ENCODE measurements at places on chromosomes 3 and 15.

DNA sequence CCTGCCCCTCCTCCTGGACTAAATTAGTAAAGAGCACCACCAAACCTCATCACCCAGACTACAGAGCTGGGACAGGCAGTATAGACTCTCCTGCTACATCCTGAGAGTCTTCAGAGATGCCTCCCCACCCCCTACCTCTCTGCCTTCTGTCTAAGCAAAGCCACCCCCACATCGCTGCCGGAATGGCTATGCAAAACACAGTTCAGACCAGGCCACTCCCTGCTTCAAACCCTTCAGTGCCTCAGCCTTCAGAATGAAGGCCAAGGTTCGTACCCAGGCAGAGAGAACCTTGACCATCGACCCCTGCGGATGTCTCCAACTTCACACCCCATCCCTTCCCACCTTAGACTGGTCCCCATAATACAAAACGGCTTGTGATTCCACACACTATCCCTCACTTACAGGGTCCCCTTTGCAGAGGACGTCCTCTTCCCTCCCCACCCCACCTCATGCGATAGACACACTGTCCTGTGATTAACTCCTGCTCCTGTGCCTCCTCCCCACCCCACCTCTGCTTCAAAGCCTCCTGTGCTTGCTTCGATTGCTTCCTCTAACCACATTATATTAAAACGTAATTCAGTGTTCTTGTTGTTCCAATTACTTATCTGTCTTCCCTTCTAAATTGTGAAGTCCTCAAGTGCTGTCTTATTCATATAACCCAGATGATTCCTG lies 175.3 kb downstream of the UACA start:
- DNase-seq: no peak

- DNase-seq: no peak
Observed at GRCh38 chr15:86879250-86880229, 799.9 kb downstream of the AGBL1 start.

- DNase-seq: no peak
Observed at GRCh38 chr3:170598091-170598502, 12.2 kb upstream of the SLC7A14 start.

- DNase-seq: no peak
Observed at GRCh38 chr3:87674397-87675161, 384.2 kb downstream of the CGGBP1 start.

DNA sequence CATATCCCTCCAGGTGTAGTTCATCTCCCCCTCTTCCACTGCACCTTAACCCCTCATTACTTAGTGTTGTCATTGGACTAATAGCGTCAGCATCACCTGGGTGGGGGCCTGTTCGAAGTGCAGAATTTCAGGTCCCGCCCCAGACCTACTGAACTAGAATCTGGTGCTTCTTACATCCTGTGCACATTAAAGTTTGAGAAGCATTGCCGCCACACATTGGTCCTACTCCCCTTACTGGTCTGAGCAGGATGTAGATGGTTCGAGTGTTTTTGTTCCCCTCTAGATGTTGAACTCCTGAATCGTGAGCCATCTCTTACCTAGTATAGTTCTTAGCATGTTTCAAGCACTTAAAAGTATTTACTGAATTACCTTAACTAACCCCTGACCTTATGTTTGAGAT lies 13.2 kb downstream of the KLHL18 start:
- no peak for DNase-seq

DNA sequence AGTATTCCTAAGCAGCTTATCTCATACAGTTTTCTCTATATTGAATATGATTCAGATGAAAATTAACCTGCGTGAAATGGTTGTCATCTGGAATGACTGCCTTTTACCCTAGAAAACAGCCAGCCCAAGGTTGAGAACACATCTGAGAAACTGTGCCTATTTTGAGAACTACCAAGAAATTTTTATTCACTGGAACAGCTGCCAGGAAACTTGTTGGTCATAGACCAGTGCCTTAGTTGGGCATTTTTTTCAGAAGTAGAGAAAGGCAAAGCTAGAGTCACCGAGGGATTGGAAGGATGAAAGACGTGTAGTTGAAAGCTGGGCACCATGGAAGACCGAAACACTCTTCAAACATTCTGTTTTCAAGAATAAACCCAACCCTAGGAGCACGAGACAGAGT lies 277.1 kb downstream of the LPP start:
- DNase-seq: no peak

DNA sequence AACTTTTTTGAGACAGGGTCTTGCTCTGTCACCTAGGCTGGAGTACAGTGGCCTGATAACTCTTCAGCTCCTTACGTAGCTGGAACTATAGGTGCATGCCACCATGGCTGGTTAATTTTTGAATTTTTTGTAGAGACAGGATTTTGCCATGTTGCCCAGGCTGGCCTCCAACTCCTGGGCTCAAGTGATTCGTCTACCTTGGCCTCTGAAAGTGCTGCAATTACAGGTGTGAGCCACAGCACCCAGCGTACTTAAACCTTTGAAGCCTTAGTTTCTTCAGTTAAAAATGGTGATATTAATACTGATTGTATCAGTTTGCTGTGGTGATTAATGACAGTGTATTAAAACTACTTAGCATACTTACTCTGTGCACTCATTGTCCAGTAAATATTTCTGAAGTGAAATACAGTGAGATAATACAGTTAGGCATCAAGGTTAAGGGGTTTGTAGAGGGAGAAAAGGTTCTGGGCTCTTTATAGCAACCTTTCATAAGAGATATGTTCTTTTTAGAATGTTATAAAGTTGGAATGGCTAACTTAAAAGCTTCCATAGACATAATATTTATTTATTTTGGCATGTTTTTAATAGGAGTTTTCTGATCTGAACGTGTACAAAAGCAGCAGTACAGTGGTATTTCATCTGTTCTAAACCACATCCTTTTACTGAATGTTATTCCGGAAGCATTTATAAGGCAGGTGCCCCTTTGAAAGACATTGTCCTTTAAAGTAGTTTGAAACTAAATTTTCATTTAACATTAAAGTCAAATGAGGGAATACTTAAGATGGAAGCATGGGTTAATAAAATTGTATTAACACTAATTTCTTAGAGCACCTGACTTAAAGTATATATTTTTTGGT lies 23.6 kb downstream of the NCK1 start:
- DNase-seq: no peak

DNA sequence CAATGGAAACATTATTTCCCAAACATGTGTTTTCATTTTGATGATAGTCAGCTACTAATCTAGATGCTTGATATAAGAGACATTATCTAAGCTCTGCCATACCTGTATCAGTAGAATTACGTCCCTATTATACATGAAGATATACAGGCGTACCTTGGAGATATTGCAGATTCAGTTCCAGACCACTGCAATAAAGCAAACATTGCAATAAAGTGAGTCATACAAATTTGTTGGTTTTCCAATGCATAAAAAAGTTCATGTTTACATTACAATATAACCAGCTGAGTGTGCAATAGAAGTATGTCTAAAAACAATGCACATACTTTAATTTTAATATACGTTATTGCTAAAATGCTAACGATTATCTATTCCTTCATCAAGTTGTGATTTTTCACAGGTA lies 236.0 kb upstream of the ZNF717 start:
- DNase-seq: no peak

DNA sequence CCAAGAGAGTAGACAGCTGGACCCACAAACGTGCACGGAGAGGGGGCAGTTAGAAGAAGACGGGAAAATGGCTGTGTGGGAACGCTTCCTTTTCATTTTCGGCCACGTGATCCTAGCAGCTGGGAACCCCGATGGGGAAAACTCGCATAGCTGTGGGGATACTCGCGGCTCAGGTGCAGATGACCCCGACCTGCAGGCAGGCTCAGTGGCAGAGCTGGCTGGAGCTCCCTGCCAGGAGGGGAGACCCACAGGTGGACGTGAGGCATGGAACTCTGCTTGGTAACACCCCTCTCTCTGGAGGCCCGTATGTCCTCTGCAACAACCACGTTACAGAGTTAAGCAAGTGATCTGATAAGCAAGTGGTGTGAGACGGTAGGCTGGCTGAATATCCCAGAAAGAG lies 84.6 kb upstream of the SNRPA1 start:
- no peak for DNase-seq

DNA sequence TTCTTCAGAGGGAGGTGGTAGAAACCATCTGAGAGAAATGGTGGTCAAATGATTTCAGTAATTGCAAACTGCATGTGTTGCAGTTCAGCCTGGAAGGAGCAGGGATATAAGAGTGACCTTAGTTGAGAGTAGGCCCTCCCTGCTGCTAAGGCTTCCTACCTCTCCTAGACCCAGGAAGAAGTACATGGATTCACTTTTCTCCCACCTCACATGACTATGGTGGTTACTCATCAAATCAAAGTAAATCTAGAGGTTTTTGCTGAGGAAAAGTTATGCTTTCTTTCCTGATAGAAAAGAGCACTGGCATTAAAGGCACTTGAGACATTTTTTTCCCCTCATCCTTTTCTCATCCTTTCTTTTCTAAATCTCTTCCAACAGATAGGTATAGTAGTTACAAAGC lies 43.2 kb upstream of the LEKR1 start:
- DNase-seq: no peak

- no peak for DNase-seq
Observed at GRCh38 chr3:127534161-127534451, 56.4 kb downstream of the TPRA1 start.

- no peak for DNase-seq
Observed at GRCh38 chr3:146517684-146518435, 26.5 kb downstream of the PLSCR1 start.

DNA sequence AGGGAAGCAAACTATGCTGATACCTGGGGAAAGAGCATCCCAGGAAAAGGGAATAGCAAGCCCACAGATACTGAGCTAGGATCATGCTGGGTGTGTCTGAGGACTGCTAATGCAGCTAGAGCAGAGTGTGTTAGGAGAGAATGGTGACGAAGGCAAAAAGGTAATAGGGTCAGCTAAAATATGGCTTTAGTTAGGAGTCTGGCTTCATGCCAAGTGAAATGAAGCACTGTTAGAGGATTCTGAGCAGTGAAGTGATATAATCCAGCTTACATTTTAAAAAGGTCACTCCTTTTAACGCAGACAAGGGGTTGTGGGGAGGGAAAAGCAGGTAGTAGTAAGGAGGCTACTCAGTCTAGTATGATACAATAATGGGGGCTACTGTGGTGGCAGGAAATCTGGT lies 30.4 kb downstream of the SECISBP2L start:
- DNase-seq: no peak

GRCh38 chr3:119220198-119220597 lies 20.5 kb downstream of the B4GALT4 start:
- no peak for DNase-seq

All from skeletal muscle cell (primary cell).